CD4-positive, alpha-beta T cell treated with Interleukin-4 for 1 hour (primary cell): ENCODE measurements at places on chromosomes 1 and 21.

DNA sequence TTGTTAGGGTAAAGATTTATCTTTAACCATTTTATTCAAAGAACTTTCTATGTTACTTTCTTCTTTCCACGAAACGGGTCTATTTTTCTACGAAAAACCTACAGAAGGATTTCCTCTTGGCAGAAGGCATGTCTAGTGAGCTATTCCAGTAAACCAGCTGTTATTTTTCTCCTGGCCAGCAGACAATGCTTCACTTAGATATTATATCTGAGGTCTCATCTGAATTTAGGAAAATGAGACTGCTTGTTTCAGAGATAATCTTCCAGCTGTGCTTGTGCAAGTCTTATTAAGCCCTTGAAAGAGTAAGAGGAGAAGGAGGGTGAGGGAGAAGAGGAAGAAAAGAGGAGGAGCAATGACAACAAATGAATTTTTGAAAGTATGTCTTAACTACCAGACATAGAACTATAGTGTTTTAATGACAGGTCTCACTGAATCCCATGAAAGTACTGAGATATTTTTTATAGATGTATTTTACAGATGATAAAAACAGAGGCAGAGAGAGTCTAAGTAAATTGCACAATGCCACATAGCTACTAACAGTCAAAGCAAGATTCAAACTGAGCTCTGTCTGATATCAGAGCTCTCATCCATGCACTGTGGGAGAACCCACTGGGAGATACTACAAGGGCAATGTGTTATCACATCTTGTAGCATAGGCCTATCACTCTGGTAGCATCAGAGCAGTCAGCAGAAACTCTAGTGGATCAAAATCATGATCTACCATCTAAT is 54.6 kb upstream of the SAMSN1 start:
- DNase-seq: no peak

- no peak for DNase-seq
These were observed 28.5 kb upstream of the SPSB1 start for GRCh38 chr1:9263984-9264872.

DNA sequence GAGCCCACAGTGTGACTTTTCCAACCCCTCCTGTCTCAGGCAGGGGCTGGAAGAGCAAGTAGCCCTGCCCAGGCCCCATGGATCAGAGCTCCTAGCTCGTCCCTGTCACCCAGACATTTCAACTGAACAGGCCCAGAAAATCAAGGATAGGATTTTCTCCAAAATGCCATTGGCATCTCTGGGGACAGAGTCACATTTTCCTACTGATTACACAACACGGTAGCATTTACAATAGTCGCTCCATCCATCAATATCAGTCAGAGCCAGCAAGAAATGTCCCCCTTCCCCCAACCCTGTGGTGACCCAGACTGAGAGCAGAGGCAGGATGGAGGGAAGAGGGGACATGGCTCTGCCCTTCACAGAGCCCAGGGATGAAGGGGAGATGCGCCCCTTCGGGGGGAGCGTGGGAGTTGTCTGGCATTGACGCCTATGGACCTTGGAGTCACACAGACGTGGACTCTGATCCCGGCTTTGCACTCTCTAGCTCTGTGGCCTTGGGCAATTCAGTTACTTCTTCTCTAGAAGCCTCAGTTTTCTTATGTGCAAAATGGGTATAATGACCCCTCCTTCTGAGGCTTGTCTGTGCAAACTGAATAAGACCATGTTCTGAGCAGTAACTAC is 275.6 kb downstream of the FOXD2 start:
- DNase-seq: no peak

DNA sequence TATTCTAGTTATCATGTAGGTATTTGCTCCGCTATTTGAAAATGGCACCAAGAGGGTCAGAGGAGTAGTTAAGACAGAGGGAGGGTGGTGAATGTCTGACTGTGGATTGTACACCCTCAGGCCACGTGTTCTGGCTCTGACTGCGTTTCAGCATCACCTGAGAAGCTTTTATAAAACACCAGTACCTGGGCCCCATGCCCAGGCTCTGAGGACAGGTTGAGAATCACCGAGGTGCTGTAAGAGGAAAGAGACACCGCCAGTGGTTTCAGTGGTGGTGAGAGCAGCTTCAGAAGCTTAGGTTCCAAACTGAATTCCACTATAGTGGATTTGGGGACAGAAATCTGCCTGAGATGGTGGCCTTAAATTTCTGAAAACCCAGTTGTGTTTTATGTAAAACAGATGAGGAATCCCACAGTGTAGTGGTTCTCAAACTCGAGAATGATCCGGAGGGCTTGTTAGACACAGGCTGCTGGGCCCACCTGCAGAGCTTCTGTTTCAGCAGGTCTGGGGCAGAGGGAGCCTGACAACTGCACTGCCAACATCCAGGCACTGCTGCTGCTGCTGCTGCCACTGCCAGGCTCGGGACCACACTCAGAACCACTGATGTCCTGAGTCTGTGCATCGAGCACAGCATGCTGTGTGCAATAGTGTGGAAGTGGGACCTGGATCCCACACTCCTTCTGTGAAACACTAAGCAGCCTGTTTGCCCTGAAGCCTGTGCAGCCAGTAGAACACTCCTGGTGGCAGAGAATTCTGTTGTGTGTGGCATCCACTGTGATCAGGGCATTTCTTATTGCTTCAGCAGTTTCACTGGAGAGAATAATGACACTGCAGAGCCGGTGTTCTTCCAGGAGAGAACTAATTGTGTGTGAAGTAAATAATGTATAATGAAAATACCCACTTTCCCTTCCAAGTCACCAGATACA is 98.7 kb downstream of the SUSD4 start:
- DNase-seq: no peak

GRCh38 chr21:34782506-34783360 is 113.9 kb downstream of the CLIC6 start:
- no peak for DNase-seq

DNA sequence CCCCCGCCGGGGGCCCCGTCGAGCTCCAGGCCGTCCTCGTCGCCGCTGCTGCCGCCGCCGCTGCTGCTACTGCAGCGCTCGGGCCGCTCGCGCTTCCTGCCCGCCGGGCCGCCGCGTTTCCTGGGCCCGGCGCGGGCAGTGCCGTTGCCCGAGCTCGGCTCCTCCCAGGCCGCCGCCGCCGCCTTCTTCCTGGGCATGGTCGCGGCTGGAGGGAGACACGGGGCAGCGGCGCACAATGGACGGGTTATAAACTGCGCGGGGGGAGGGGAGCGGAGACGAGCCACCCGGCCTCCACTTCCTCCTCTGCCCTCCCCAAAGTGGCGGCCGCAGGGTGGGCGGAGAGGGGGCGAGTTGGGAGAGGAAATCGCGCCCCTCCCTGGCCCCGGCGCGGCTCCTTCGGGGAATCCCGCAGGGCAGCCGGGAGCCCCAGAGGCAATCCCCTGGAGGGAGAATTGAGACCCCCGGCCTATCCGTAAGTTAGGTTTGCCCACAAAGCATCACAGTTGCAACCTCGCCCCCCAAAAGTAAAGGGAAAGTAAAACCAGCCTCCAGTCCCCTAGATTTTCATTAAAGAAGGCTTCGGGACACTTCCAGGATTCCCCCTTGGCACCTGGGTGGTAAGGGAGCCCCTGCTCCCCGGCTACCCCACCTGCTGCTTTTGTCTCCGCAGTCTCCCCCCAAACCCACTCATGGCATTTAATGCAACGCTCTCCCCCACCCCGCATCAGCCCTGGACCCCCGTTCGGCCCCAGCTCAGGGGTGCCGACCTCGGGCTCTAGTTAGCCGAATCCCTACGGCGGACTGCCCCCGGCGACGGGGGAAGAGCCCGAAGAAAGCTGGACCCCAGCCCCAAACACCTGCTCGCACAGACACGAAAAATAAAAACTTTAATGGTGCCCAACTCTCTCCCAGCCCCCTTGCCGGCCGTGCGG is 893 bp downstream of the RCC2 start:
- DNase-seq: peak; percentile 73

DNA sequence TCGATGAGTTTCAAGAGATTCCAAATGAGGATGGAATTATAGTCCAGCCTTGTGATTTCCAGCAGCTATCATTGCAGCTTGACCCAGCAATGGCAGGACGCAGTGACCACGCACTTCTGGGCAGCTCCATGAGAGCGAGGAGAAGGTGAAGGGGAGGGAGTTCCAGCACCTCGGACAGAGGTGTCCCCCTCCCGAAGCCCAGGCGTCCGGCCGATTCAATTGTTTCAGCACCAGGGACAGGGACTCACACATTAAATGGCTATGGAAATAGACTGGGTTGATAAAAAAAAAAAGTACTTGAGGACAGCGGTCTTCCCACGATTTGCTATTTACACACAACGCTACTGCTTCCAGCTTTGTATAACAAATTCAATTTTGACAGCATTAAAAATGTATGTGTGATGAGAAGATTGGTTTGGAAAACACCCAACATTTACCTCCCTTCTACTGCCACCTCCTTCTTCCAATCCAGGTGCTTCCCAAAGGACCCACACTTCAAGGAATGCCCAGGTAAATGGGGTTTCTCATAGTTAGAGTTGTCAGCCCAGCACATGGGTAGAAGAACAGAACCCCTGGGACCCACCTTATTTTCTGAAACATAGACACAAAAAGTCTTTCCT is 71.8 kb downstream of the DISP3 start:
- DNase-seq: no peak

DNA sequence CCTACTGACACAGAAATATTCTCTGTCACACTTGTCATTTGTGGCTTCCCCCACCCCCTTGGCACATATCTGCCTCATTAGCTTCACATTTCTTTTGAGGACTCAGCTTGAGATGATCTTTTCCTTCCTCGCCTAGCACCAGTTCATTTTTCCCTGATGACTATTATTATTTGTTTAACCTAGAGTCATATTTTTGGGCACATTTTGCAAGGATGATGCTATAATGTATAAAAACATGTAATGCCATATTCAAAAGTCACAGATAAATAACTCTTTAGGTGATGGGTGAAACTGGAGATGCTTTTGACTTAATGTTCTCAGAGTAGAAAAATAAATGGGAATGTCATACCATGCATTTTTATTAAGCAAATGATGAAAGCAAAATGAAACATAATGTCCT is 202.7 kb downstream of the BACH1 start:
- DNase-seq: no peak

DNA sequence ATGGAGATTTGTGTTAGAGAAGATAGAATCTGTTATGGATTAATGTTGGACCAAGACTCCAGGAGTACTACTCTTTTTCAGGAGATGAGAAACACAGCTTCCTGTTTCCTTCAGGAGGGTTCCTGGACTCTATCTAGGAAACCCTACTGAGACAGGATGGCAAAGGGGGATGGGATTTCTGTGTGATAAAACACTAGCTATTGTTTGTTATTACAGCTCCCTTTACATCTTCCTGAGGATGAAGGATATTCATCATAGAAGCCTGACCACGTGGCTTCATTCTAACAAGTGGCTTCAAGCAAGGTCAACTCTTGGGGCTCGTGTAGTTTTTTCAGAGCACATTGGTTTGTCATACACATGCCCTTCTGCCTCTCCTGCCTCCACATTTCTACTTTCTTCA is 33.3 kb downstream of the RGL1 start:
- DNase-seq: no peak

GRCh38 chr1:157409927-157410326 is 142.4 kb downstream of the FCRL5 start:
- DNase-seq: no peak

GRCh38 chr1:181359012-181359411 is 124.3 kb upstream of the CACNA1E start:
- DNase-seq: no peak

- DNase-seq: no peak
These were observed 174.4 kb downstream of the GRIK3 start for GRCh38 chr1:36859926-36860325.

DNA sequence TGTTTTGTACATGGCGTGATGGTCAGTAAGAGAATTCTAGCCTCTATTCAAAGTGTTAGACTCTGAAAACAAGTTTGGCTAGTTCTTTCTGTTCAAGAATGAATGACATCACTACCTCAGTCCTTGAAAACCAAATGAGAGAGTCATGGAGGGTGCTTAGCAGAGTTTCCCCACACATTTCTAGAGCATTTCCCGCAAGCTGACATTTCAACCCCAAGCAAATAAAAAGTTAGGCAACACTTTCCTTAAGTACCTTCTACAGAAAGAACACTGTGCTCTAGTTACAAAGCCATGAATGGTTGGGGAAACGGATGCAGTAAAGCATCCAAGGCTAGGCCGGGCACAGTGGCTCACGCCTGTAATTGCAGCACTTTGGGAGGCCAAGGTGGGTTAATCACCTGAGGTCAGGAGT is 47.9 kb upstream of the SLC44A3 start:
- DNase-seq: no peak
